Kidney tubule cell (primary cell): ENCODE measurements at places on chromosomes 3 and 15.

- DNase-seq, result peak; percentile 77
Measured at GRCh38 chr3:11514191-11514821, 129.4 kb downstream of the VGLL4 start.

- DNase-seq, result no peak
Measured at GRCh38 chr3:72282918-72283317, 498.0 kb upstream of the PROK2 start.

DNA sequence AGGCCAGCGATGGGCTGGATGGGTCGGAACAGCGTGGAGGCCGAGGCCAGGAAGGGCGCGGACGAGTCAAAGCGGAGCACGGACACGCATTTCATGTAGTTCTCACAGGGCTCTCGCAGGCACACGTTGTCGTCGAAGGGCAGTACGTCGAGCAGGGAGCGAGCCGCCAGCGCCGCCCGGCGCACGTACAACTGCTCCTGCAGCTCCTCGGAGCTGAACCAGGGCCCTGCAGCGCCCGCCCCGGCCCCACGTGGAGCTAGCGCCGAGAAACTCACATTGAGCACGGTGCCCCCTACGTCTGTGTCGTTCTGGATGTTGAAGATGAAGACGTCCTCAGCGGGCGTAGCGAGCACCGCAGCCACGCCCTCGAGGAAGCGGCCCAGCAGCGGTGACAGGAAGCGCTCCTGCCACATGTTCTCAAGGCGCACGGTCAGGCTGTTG, 5.8 kb downstream of the CELSR3 start:
- DNase-seq, result no peak

DNA sequence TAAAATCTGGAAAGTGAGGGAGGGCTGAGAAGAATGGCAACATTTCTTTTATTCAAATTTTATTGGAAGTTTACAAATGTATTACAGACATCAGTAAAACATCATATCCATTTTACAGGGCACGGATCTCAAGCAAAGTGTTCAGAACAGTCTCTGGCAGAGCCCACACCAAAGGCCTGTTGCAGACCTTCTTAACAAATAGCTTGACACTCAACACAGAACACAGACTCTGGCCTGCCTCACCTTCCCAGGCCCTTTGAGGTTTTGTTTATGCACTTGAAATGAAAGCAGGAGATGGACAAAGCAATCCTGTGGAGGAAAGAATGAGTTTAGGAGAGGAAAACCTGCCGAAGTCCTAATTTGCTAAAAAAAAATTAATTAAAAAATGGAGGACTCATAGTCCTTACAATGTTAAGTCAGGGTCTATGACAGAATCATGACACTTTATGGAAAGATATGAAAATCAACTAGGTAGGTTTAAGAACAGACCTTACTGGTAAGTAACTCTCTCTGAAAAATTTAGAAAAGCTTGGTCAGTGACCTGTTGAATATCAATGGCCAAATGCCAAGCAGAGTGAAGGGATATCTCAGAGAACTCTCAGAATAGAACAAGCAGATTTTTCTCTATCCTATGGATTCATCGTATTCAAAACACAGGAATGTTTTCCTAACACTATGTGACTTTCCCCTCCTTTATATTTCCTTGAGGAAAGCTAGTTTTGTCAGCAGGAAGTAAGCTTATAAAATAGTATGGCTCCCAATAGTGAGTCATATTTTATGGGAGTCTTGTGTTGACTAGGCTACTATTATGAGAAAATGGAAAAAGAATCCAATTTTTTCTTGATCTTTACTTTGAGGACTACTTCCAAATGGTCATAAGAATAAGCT, 70.8 kb upstream of the PSMD6 start:
- DNase-seq, result peak; percentile 47

GRCh38 chr15:91445695-91446228, 345.7 kb downstream of the SV2B start:
- DNase-seq, result peak; percentile 75

- DNase-seq, result no peak
Measured at GRCh38 chr3:53222183-53222901, 33.5 kb downstream of the TKT start.

- no peak for DNase-seq
Measured at GRCh38 chr3:183822631-183823030, 2.7 kb downstream of the MAP6D1 start.

GRCh38 chr3:67640023-67640660, 14.3 kb downstream of the SUCLG2 start:
- DNase-seq, result no peak

GRCh38 chr15:88400591-88401250, 66.5 kb downstream of the MRPL46 start:
- no peak for DNase-seq

GRCh38 chr15:64824929-64825430, 467 bp downstream of the PIF1 start:
- no peak for DNase-seq

DNA sequence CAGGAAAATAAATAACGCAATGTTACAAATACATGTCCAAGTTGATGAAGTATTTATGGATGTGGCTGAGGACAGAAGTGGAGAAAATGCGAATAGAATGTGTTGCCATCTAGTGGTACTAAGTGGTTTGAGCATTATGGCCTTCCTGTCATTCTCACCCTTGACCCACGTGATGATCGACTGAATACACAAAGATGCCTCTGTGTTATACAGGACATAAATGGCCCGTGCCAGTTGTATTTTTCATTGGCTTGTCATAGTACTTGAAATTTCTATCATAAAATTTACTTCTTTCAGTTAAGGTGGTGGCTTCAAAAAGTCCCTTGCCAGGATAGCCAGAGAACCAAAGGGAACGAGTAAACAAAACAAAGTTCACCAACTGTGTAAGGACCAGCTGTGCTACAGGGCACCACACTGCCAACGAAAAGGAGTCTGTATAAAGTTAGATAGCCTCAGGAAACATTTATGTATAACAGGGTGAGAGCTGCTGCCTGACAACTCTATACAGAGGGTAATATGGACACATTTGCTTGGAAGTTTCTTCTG, 103.7 kb downstream of the MYH15 start:
- DNase-seq, result peak; percentile 55

- DNase-seq, result peak; percentile 26
Measured at GRCh38 chr3:172709774-172710663, 848 bp downstream of the NCEH1 start.

DNA sequence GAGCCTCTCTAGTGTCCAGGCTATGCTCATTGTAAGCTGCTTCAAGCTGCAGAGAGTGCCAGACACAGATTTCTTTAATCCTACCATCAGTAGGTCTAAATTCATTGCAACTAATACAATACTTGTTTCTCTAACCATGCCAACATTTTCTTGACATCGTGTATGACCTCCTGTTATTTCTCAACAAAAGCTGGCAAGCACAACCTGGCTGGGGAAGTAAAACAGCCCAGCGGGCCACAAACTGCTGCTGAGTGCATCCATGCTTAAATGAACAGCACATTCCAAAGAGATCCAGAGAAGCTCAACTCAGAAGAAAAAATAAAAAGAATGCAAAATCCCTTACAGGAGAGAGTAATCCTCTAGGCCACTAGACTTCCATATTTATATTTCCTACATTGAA, 36.5 kb downstream of the GMNC start:
- peak; percentile 79 for DNase-seq

- DNase-seq, result no peak
Measured at GRCh38 chr15:51038162-51038973, 56.3 kb downstream of the TNFAIP8L3 start.

GRCh38 chr3:100277255-100277800, 16.5 kb downstream of the TBC1D23 start:
- DNase-seq, result no peak

DNA sequence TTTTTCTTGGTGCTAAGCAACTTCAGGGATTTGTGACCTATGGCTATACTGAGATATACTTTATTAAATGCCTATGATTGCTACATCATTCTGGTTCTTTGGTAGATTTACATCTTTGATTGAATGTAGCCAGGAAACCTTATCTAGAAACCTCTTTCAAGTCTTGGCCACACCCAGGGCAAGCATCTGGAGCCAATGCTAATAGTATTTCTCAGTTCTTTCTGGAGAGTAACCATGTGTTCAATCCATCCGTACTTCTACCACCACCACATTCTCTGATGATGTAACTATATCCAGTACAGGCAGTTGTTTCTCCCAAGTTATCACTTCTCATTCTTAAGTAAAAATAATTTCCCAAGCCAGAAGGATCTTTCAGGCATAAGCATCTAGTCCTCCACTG, 69.0 kb downstream of the NME9 start:
- no peak for DNase-seq

GRCh38 chr3:30539206-30539605, 67.2 kb upstream of the TGFBR2 start:
- no peak for DNase-seq

DNA sequence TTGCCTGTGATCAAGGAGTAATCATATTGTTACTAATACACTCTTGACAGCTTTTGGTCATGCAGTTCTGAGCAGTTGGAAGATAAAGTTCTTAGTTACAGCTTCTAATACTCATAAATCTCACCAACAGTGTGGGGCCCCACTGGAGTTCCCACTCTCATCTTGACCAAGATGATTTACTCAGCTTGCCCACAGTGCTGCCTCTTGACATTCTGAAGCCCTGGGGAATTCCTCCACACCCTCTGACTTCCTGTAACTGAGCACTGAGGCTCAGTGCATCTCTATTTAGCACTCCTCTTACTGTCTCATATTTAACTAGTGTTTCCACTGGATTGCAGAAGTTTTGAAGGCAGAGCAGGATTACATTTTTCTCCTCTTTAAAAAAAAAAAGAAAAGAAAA, 1.9 kb upstream of the ARL6IP5 start:
- DNase-seq, result peak; percentile 84

- DNase-seq, result peak; percentile 65
Measured at GRCh38 chr15:74307827-74308811, 59.3 kb downstream of the CYP11A1 start.

DNA sequence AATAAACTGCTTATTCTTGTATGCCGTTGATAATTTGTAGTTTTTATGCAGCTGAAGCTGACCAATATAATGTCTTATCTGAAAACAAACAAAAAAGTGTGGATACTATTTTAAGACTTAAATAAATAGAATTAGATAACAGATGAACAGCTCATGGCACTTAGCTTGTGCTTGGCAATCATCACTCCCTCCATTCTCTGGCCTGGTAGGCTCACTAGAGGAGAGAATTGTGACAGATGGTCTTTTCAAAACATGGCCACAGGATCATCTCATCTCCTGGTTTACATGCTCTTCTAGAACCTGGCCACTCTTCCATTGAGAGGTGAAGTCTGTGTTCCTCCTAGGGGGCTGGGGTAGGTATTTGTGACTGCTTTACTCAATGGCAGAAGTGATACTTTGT, 58.4 kb upstream of the RBP1 start:
- DNase-seq, result no peak

DNA sequence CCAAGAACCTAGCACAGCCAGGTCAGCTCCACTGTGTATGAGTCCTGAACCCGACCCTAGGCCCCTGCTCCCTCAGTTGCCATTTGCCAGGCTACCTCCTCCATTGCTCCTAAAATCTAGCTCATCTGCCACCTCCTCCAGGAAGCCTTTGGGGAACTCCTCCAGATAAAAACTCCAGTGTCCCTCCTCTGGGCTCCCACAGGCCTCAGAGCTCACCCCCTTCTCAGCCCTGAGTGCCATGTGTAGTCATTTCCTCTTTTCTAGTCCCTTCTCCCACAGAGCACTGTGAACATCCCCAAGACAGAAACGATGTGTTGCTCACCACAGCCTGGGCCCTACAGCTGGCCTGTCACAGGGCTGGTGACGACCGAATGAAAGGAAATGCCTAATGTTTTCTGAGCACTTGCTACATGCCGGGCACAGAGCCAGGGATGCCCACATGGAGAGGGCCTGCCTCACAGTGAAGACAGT, 61.0 kb downstream of the IQSEC1 start:
- DNase-seq, result no peak

DNA sequence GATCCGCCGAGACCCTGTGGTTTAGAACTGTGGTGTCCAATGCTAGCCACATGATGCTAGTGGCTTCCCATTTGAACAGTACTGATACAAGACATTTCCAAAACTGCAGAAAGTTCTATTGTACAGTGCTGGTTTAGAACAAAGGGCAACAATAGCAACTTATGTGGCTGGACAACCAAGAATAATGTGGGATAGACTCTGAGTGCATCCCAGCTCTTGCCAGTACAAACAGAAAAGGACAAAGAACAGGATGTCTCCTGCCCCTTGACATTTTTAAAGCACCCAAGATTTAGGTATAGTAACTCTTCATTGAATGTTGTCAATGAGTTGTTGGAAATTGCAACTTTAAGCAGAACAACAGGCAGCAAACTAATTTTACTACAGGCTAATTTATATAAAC, 107.3 kb downstream of the ZNF385D start:
- DNase-seq, result no peak

DNA sequence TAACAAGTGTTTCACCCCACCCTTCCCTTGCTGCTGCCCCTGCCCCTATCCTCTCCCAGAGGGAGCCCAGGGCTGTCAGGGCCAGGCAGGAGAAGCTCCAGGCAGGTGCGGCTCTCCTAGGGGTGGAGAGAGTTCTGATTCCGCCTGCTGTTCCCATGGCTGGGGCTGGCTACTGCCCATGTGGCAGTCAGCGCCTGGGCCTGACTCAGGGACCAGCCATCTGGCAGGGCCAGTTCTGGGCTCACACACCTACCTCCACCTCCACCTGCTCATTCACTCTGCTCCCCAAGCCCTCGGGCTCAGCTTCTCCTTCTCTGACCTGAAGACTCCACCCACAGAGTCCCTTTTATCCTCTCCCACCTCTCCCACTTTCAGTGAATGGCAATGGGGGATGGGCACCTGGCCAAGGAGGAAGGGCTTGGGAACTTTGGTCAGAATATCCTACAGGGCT, 23.4 kb downstream of the AMOTL2 start:
- DNase-seq, result peak; percentile 83

- DNase-seq, result peak; percentile 19
Measured at GRCh38 chr3:52532517-52532837, 1.2 kb downstream of the NT5DC2 start.
